ENCODE measurements at places on chromosomes 1 and 21. TPM values are rescaled to one million over a fixed set of nuclear protein-coding genes. Genes with fewer than 3 reads are reported as not detected.

Gene KCNQ4
- 0.67 TPM for total RNA-seq

Gene PGLYRP4
- total RNA-seq, result not detected

Gene CELA2B
- not detected for total RNA-seq

Gene MXRA8
- total RNA-seq, result 24.3 TPM

Gene PDC
- total RNA-seq, result not detected

Gene CRYBG2
- total RNA-seq, result 13.8 TPM

Gene HIVEP3
- total RNA-seq, result 1.6 TPM

Gene LPAR3
- total RNA-seq, result 4.3 TPM

Gene LRRC7
- total RNA-seq, result 11.1 TPM

Gene PDIK1L
- total RNA-seq, result 15.2 TPM

Gene LDLRAP1
- total RNA-seq, result 12.7 TPM

Gene NBPF1
- 100 TPM for total RNA-seq

Gene FLG2
- not detected for total RNA-seq

Gene NR1I3
- total RNA-seq, result not detected

DNA sequence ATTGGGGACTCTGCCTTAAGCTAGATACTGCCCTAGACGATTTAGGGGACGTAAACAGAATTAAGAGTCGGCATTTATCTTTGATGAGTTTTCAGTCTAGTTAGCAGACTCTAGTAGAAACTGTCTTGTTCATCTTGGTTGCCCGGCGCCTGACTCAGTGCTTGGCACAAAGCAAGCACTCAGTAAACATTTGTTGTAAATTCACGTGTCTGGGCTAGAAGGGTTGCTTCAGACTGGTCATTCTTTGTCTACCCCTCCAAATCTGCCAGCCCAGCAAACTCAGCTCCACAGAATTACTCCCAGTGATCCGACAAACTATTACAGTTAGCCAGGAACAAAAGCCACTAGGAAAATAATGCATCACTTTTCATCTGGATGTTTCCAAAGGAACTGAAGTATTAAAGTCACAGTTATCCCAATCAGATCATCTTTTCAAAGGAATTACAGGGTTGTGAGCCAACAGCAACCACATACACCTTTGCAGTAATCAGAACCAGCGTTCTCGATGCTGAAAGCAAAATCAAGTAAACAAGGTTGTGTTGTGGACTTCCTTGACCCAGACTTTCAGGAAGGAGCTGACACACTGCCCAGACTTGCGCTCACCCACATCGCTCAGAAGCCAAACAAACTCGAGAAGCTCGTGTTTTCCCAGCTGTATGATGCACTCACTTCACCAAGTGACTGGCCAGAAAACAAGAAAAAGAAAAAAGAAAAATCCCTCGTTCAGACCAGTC, 66.5 kb upstream of the GADD45A start:
- no peak for DNase-seq

GRCh38 chr1:11886986-11887665, 28.4 kb upstream of the NPPB start:
- DNase-seq, result no peak

GRCh38 chr1:157496121-157496526, 56.2 kb downstream of the FCRL5 start:
- peak; percentile 40 for DNase-seq

- DNase-seq, result no peak
Measured at GRCh38 chr1:8321612-8322011, 3.7 kb downstream of the SLC45A1 start.

GRCh38 chr1:105872817-105873216, 1183.7 kb upstream of the PRMT6 start:
- DNase-seq, result no peak

- DNase-seq, result no peak
Measured at GRCh38 chr1:52767596-52768280, 41.5 kb downstream of the ZYG11B start.

GRCh38 chr1:81430955-81431623, 369.6 kb upstream of the ADGRL2 start:
- no peak for DNase-seq

DNA sequence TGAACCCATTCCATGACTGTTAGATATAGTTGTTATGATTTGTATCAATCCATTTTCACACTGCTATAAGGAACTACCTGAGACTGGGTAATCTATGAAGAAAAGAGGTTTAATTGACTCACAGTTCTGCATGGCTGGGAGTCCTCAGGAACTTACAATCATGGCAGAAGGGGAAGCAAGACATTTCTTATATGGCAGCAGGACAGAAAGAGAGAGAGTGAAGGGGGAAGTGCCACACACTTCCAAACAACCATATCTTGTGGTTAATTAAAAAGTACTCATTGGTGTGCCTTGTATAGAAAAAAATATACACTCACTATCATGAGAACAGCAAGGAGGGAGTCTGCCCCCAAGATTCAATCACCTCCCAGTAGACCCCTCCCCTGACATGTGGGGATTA, 137.6 kb upstream of the NBPF11 start:
- DNase-seq, result no peak

DNA sequence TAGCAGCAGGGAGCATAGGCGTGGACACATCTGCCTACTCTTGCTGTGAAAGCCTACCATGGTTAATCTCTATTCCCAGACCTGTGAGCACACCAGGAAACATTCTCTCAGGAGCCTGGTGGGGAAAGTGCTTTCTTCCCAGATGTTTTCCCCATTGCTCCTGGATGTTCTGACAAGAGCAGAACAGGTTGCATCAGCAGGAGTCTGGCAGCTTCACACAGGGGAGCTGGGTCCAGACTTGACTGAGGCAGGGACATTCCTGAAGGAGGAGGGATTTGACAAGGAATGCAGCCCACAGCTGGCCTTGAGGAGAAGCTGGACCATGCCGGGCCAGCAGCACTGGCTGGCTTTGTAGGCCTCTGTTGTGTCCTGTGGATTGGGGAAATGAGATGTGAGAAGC, 21.0 kb upstream of the ARTN start:
- no peak for DNase-seq

- no peak for DNase-seq
Measured at GRCh38 chr1:194045416-194045815, 859.0 kb upstream of the B3GALT2 start.

DNA sequence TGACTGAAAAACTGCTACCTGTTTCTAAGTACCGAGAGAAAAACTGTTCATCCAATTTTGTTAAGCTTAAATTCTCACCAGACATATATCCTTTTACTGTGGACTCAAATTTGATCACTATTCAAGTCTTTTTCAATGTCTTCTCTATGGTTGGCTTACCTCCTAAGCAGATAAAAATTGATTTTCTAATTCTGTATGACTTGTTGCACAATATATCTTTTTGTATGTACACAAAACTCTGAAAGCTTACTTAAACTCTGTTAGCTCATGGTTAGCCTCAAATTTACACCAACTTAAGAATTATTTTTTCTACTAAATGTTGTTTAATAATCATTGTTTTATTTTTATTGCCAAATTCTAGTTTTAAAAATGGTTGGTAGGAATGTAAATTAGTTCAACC, 715.4 kb downstream of the LTN1 start:
- no peak for DNase-seq

DNA sequence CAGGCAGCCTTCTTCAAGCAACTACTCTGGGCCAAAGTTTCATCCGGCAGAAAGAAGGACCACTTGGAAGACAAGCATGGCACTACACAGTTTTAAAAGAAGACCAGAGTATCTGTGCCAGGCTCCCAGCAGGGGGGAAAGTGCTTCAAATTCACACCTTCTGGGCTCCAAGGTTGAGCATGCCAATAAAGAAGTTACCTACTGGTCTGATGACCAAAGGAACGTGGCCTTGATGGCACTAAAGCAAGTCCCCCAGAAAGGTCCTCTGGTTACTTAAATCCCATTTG, 73.5 kb downstream of the CD46 start:
- DNase-seq, result no peak

- DNase-seq, result no peak
Measured at GRCh38 chr1:219790834-219791615, 137.3 kb downstream of the SLC30A10 start.

DNA sequence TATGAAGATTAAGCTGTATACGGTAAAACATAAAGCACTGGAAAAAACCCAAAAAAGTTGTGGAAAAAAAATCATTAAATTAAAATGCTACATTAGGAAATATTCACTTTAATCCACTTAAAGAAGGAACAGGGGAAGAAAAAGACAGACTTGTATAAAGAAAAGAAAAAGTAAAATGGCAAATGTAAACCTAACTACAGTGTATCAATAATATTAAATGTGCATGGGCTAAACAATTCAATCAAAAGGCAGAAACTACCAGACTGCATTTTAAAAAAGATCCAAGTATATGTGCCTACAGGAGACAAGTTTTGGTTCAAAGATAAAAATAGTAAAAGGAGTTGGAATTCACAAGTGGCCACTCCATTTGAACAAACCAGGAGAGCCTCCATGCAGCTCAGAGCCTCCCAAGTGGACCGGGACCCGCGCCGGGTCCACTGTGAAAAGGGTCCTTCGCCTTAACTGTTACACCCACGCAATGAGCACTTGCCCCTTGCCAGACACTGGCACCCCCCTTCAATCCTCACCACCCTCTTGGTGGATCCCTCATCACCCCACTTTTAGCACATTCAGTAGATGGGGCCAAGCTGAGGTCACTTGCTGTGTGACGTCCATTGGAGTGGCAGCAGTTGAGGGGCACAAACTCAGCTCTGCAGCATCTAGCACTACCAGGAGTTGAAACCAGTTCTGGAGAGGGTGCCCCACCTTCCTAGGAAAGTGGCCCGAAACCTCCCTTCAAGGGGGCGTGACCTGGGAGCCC, 898 bp downstream of the C1orf174 start:
- DNase-seq, result no peak

DNA sequence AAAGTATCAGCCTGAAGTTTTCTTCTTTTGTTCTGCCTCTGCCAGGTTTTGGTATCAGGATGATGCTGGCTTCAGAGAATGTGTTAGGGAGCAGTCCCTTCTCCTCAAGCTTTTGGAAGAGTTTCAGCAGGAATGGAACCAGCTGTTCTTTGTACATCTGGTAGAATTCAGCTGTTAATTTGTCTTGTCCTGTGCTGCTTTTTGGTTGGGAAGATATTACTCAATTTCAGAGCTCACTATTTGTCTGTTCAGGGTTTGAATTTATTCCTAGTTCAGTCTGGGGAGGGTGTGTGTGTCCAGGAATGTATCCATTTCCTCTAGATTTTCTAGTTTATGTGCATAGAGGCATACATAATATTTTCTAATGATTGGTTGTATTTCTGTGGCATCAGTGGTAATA, 12.8 kb downstream of the ZNF678 start:
- DNase-seq, result no peak

GRCh38 chr1:169741666-169742394, 8.0 kb upstream of the SELE start:
- no peak for DNase-seq

GRCh38 chr21:26425576-26425975, 147.5 kb downstream of the CYYR1 start:
- DNase-seq, result no peak

DNA sequence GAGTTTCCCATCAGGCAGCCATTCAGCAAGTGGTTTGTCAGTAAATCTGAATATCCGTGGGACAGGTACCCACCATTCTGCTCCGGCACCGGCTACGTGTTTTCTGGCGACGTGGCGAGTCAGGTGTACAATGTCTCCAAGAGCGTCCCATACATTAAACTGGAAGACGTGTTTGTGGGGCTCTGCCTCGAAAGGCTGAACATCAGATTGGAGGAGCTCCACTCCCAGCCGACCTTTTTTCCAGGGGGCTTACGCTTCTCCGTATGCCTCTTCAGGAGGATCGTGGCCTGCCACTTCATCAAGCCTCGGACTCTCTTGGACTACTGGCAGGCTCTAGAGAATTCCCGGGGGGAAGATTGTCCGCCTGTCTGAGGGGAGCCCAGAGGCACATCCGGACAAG, 48.4 kb downstream of the B3GALT5 start:
- DNase-seq, result no peak

DNA sequence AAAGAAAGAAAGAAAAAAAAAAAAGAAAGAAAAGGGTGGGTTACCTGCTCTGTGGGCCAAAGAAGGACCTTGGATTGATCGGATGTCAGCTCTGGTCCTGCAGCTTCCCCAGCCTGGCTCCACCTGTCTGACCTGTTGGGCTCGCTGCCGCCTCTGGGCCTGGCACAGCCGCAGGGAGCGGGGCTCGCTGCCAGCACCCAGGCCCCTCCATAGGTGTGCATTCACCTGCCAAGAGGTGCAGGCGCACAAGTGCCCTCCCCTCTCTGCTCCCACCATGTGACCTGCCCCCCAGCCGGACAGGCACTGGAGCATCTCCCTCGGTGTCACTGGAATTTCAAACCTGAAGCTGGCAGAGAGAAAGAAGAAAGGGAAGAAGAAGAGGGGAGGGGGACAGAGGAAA, 33.1 kb upstream of the GPR157 start:
- DNase-seq, result no peak

DNA sequence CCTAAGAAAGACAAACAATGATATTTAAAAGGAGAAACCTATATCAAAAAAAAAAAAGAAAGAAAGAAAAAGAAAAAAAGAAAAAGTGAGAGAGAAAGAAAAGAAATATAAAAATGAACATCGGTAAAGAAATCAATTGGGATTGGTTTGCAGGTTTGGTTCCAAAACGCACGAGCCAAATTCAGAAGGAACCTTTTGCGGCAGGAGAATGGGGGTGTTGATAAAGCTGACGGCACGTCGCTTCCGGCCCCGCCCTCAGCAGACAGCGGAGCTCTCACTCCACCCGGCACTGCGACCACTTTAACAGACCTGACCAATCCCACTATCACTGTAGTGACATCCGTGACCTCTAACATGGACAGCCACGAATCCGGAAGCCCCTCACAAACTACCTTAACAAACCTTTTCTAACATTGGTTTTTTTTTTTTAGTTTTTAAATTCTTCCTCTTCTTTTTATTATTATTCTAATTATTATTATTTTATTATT, 11.7 kb downstream of the LHX9 start:
- no peak for DNase-seq

DNA sequence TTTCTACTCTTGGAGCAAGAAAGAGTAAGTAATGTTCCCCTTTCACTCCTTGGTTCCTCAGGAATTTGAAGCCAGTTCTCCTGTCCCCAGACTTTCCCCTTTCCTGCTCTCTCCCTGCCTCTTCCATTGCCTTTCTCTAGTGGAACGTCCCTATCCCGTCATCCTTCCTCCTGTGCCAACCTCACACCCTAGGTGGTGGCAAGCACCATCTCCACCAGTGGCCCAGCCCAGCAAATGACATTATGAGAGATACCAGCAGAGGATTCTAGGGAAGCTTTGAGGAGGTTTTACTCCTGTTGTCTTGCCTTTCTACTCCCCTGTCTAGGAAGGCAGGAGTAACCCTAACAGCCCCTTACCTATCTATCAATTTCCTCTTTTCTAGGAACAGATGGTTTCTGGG, 8.1 kb upstream of the TACSTD2 start:
- no peak for DNase-seq

DNA sequence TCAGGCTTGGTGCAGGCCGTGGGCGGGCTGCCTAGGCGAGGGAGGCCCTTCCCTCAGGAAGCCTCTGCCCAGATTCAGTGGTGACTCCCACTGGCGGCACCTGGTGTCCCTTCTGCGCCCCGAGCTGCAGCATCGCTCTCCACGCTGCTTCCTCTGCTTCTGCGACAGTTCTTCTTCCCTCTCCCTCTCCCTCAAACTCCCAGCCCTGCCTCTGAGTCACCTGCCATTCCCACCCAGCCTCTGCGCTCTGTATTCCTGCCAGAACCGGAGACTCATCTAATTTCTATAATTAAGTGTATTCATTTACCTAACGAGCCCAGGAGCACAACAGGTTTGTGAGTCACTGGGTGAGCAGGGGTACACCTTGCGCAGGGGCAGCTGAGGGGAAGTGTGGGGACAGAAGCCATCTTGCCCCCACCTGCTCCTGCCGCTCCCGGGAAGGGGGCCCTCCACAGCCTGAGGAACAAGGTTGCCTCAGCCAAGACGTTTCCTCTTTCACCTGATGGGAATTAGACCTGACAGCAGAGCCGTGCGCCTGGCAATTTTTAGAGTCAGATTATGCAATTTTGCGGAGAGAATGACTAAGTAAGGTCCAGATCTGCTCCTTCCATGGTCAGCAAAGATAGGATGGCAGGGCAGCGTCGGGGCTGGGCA, 19.4 kb downstream of the KCNC4 start:
- no peak for DNase-seq

All from progenitor cell of endocrine pancreas (in vitro differentiated cells).